Neural progenitor cell (in vitro differentiated cells): ENCODE measurements at places on chromosomes 7 and 10. TPM values are rescaled to one million over a fixed set of nuclear protein-coding genes. Genes with fewer than 3 reads are reported as not detected.

GRCh38 chr7:1330801-1331425, 98.2 kb downstream of the UNCX start:
- H3K4me1 ChIP-seq, result no peaks in the 10 kb centered on the region
- H3K27me3 ChIP-seq, result no peaks in the 10 kb centered on the region
- no peak overlapping the region for H3K4me3 ChIP-seq

Gene NKX1-2
- not detected in 2 replicates for total RNA-seq

DNA sequence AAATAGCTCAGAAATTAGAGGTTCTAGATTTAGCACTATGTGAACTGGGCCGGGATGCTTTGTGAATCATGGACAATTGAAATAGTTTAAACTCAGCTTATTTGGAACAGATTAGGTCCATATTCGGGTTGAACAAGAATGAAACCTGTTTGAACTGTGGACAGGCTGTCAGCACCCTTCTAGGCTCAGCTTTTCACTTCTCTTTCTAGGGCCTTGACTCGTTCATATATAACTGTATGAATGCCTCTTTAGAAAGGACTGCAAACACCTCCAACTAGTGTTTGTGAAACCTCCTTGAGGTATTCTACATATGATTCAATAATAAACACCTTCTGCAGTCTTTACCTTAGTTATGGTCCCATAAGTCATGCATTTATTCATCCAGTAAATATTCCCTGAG, 115.6 kb downstream of the REEP3 start:
- DNase-seq, result no peak
- H3K4me1 ChIP-seq, result no peaks in the 10 kb centered on the region
- H3K36me3 ChIP-seq, result no peaks in the 10 kb centered on the region
- H3K4me3 ChIP-seq, result no peak overlapping the region
- no peak overlapping the region for H3K27ac ChIP-seq

Gene TMEM130
- total RNA-seq, result 1.0 and 2.3 TPM in 2 replicates

Gene C10orf143
- 1.1 and 1.6 TPM in 2 replicates for total RNA-seq

- peak; percentile 67 for DNase-seq
- peak overlapping the region; percentile 81 for H3K4me3 ChIP-seq
- peaks cover 30% of the 10 kb centered on the region for H3K4me1 ChIP-seq
- H3K27me3 ChIP-seq, result peaks cover 28% of the 10 kb centered on the region
- no peak overlapping the region for H3K27ac ChIP-seq
- no peaks in the 10 kb centered on the region for H3K36me3 ChIP-seq
Measured at GRCh38 chr10:104336821-104337467, 1.3 kb downstream of the ITPRIP start.

GRCh38 chr7:30472784-30473775, 5.5 kb downstream of the NOD1 start:
- H3K4me3 ChIP-seq, result no peak overlapping the region
- peaks cover 18% of the 10 kb centered on the region for H3K27me3 ChIP-seq
- H3K27ac ChIP-seq, result no peak overlapping the region

DNA sequence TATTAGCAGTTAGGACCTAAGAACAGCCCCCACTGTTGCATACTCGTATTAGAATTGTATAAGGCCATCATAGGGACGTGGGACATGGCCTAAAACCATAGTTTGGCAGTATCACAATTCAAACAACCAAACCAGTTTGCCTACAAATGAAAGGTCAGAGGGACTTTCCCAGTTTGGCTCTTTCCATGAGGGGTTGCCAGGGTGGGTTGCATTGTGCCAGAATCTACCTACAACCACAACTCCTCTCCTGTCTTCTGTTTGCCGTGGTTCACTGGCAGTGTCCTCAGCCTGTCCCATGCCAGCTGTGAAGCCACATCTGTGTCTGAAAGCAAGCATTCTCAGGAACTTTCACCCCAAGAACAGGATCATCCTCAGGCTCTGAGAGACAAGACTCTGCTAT, 44.5 kb downstream of the PIK3AP1 start:
- no peaks in the 10 kb centered on the region for H3K27me3 ChIP-seq
- H3K4me1 ChIP-seq, result peaks cover 3% of the 10 kb centered on the region
- H3K4me3 ChIP-seq, result no peak overlapping the region

Gene CALHM1
- 0.06 TPM in 1 of 2 replicates, not detected in the other for total RNA-seq

- peaks cover 5% of the 10 kb centered on the region for H3K27me3 ChIP-seq
- no peaks in the 10 kb centered on the region for H3K36me3 ChIP-seq
- no peak overlapping the region for H3K4me3 ChIP-seq
- H3K4me1 ChIP-seq, result peaks cover 21% of the 10 kb centered on the region
Measured at GRCh38 chr10:131725581-131726069, 175.2 kb upstream of the PPP2R2D start.

DNA sequence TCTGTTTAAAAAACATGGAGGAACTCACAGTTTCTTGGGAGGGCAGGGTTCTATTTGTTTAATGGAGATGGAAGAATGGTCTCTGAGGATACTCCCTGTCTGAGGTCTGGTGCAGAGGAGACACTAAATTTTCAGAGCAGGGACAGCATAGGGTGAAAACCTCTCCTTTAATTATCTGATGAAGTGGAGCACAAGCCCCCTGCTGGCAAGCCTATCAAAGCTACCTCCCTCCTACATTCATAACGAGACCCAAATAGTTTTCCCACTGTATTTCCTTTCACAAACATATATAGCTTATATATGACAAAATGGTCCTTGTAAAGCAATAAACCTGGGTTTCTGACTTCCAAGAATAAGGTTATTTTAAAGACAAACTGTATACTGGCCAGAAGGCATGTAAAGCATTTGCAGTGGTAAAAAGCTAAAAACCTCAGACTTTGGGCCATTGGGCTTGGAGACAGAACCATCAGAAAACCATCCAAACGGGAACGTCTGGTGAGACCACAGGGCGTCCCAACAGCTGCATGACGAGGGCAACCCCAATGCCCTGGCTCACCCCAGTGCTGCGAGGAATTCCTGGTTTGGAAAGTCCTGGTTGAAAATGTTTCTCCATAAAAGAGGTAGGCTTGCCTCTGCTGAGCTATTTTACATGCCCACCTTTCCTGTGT, 201.3 kb downstream of the FANK1 start:
- H3K4me1 ChIP-seq, result no peaks in the 10 kb centered on the region
- H3K27me3 ChIP-seq, result no peaks in the 10 kb centered on the region
- no peak overlapping the region for H3K27ac ChIP-seq
- no peaks in the 10 kb centered on the region for H3K36me3 ChIP-seq

GRCh38 chr7:122148081-122148480, 4.0 kb upstream of the AASS start:
- H3K4me3 ChIP-seq, result no peak overlapping the region
- H3K27me3 ChIP-seq, result no peaks in the 10 kb centered on the region
- H3K36me3 ChIP-seq, result no peaks in the 10 kb centered on the region
- H3K4me1 ChIP-seq, result peaks cover 37% of the 10 kb centered on the region

Gene BPGM
- 25.5 and 49.7 TPM in 2 replicates for total RNA-seq

Gene TMEM236
- 0.06 TPM in 1 of 2 replicates, not detected in the other for total RNA-seq

DNA sequence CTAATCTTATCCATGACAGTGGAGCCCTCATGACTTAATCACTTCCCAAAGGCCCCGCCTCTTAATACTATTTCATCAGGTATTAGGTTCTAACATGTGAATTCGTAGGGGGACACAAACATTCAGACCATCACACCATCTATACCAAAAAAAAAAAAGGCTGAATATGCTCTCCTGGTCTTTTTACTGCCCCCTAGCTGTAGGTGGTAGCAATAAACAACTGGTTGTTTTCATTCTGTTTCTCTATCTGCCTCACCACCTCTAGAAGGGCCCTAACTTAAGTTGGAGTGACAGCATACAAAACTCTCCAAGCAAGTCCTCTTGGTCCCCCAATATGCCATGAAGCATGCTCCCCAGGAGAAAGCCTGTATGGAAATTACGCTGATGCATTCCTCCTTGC, 94.1 kb downstream of the GRM8 start:
- H3K27me3 ChIP-seq, result peaks cover 5% of the 10 kb centered on the region
- no peaks in the 10 kb centered on the region for H3K4me1 ChIP-seq
- H3K27ac ChIP-seq, result no peak overlapping the region
- H3K4me3 ChIP-seq, result no peak overlapping the region

DNA sequence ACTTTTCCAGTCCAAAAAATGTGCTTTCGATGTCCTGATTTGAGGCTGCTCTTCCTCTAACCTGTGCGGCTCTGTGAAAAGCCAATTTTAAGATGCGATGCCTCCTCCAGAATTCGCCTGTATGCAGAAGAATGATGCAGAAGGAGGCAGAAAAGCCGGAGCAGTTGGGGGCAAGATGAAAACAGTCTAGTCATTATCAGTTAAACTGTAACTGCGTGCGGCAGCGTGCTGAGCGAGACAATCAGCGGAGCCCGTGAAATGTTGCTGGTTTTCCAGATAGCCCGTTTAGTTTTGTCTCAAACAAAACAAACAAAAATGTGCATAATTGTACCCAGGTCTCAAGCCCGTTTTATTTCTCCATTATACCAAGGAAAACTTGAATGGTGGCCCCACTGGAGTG, 137.0 kb upstream of the FGFR2 start:
- peaks cover 21% of the 10 kb centered on the region for H3K27me3 ChIP-seq
- peaks cover 22% of the 10 kb centered on the region for H3K4me1 ChIP-seq
- no peak for DNase-seq
- no peaks in the 10 kb centered on the region for H3K36me3 ChIP-seq

DNA sequence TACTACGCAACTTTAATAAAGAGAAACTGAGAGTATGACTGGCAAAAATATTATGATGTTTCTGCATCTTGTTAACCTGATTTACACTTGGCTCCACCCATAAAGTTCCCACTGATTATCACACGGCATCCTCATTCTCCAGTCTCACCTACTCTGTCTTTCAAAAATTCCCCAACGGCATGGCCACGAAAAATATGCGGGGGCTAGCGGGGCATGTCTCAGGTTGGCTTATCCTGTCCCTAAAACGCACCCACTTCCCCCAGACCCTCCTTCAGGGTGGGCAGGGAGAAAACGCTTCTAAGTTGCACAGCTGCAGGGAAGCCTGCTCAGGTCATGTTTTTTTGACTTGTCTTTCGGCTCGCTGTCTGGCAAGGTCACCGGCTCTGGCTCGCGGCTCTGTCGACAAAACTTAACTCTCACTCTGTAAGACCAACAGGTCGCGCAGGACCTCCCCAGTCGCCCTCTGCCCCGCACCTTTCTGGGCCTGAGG, 3.8 kb downstream of the CDK6 start:
- H3K27me3 ChIP-seq, result peaks cover 55% of the 10 kb centered on the region
- no peaks in the 10 kb centered on the region for H3K36me3 ChIP-seq
- peak overlapping the region; percentile 67 for H3K4me3 ChIP-seq

DNA sequence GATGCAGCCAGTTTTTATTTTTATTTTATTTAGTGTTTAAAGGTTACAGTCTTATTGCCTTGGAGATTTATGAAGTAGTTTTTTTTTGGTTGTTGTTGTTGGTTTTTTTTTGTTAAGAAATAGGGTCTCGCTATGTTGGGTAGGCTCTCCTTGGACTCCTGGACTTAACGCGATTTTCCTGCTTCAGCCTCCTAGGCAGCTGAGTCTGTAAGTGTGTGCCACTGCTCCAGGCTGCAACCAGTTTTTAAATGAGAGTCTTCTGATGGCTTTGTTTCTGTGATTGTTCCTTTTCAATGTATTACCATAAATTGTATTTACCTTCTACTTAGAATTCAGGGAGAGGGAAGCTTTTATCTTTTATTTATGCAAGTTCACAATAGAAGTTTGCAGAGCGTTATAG, 62.8 kb downstream of the BICC1 start:
- H3K4me3 ChIP-seq, result no peak overlapping the region
- DNase-seq, result no peak
- no peak overlapping the region for H3K27ac ChIP-seq
- H3K36me3 ChIP-seq, result no peaks in the 10 kb centered on the region
- no peaks in the 10 kb centered on the region for H3K27me3 ChIP-seq
- peaks cover 6% of the 10 kb centered on the region for H3K4me1 ChIP-seq

Gene CCDC172
- total RNA-seq, result not detected in 2 replicates

DNA sequence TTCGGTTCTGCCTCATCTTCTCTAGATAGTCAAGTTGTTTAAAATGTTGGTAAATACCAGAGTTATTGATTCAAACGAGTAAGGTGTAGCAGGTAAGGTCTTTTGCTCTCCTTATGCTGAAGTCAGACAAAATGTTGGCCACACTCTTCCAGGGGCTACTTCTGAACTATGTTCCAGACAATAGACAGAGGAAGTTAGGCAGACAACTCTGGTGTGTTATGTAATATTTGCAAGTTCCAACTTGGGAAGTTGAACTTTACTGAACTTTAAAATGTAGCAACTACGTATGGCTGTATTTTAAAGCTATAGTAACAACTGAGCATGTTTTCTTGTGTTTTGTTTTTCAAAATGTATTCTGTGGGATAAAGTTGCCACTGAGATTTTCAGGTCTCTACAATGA, 125.7 kb upstream of the NEBL start:
- H3K4me1 ChIP-seq, result peaks cover 10% of the 10 kb centered on the region
- no peaks in the 10 kb centered on the region for H3K27me3 ChIP-seq
- no peak overlapping the region for H3K27ac ChIP-seq

Gene DGKI
- 3.4 and 5.5 TPM in 2 replicates for total RNA-seq

DNA sequence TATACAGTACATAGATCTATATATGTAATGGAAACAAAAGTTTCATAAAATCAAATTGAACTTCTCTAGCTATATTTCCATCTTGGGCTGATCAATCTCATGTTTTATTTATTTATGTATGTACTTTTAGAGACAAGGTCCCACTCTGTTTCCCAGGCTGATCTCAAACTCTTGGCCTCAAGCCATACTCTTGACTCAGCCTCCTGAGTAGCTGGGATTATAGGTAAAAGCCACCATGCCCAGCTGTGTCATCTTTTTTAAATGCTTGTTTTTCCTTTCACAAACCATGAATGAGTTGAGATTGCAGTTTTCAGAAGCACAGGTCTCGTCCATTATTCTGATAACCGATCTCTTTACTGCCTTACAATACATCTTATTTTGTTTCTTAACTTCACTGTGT, 400.9 kb downstream of the KCNMA1 start:
- H3K36me3 ChIP-seq, result no peaks in the 10 kb centered on the region
- H3K4me3 ChIP-seq, result no peak overlapping the region
- no peaks in the 10 kb centered on the region for H3K4me1 ChIP-seq
- DNase-seq, result no peak

Gene ITGA8
- 0.15 TPM in 1 of 2 replicates, not detected in the other for total RNA-seq

Gene FGL2
- not detected in 2 replicates for total RNA-seq

DNA sequence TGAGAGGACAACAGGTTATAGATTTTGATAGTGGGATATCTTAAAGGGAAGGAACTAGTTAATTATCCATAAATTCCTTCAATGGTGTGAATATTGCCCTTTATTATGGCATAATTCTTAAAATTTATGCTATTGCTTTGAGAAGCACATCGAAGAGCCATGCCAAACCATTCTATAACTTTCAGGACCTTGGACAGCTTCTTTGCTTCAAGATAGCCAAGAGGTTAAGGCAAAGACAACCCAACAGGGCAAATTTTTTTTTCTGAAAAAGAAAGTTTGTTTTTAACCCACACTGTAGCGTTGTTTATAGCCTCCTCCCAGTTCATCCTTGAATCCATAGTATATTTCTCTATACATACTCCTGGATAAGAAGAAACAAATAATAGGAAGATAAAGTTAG, 103.2 kb downstream of the NRG3 start:
- H3K4me3 ChIP-seq, result no peak overlapping the region
- no peak overlapping the region for H3K27ac ChIP-seq
- no peaks in the 10 kb centered on the region for H3K36me3 ChIP-seq
- DNase-seq, result peak; percentile 78

Gene CHN2
- total RNA-seq, result 6.6 and 7.7 TPM in 2 replicates

- peaks cover 2% of the 10 kb centered on the region for H3K4me1 ChIP-seq
- H3K27me3 ChIP-seq, result no peaks in the 10 kb centered on the region
- H3K27ac ChIP-seq, result no peak overlapping the region
- no peaks in the 10 kb centered on the region for H3K36me3 ChIP-seq
- no peak overlapping the region for H3K4me3 ChIP-seq
- no peak for DNase-seq
Measured at GRCh38 chr7:235576-236395, 43.4 kb downstream of the FAM20C start.

Gene TMEM176A
- total RNA-seq, result 0.62 TPM in 1 of 2 replicates, not detected in the other

Gene CPN1
- total RNA-seq, result not detected in 2 replicates
